Erythroblast (primary cell): ENCODE measurements at places on chromosomes 4 and X.

DNA sequence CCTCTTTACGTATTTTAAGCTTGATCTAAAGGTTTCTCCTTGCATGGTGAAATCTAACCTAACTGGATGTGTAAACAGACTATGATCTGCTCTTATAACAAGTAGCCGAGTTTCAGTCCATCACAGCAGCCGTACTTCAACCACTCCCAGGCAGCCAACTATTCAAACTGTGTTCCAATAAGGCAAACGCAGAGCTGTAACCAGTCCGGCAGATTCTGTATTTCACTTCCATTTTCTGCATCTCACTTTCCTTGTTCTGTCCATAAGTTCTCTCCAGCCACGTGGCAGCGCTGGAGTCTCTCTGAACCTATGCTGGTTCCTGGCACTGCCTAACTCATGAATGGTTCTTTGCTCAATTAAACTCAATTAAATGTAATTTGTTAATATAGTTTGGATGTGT, 132.6 kb downstream of the FHDC1 start:
- no peak for DNase-seq

DNA sequence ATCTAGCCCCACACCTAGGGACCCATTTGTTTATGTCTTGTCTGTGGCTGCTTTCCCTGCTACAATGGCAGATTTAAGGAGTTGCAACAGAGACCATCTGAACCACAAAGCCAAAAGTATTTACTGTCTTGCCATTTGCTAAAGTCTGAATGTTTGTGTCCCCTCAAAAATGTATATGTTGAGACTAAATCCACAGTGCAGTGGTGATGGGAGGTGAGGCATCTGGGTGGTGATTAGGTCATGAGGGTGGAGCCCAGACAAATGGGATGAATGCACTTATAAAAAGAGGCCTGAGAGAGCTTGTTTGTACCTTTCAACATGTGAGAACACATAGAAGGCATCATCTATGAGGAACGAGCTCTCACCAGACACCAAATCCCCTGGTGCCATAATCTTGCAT, 137.3 kb downstream of the TMEM144 start:
- DNase-seq = no peak

DNA sequence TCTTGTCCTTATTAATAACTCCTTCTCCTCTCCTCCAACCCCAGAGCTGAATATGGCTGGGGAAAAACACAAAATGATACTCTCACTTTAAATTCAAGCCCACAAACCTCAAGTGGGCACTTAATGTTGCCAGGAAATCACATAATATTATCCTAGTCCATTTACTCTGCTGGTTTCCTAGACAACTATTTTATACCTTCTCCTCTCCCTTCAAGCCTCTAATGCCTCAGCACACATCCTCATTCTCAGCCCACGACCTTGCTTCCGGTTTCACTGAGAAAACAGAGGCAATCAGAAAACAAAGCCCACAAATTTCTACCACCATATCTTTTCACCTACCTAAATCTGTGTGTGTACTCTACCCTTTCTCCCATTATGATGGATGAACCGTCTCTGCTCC, 12.1 kb upstream of the CLCN5 start:
- no peak for DNase-seq

DNA sequence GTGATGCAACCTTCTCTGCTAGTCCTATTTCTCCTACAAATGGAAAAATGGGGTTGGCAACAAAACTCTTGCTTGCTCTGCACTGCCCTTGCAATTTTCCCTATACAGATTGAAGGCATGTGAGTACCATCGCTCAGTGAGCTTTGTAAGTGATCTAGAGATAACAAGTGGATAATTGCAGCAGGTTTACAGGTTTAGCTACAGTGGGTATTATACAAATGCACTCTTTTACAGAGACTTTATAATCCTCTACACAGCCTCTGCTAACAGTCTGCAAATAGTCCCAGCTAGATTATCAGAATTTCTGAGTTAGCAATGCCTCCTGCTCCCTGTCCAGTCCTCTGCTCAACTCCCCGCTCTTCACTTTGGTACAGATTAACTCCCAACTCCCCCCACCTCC, 11.1 kb downstream of the LEF1 start:
- DNase-seq = no peak

DNA sequence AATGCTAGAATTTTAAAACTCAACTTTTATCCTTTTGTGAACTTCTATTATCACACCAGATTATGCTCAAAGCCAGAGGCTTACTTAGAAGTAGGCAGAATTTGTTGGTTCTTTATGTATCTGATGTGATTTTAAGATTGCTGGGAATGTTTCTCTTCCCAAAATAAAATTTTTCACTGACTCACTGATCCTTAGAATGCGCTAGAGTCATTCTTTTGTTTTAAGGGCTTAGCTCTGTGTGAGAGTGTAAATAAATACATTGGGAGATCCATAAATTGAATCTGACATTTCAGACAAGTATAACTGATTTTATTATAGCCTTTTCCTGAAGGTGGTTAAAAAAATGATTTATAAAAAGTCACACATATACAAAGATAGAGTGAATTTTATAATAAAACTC, 101.3 kb downstream of the LARP1B start:
- DNase-seq = no peak

GRCh38 chr4:7384003-7384928, 50.5 kb downstream of the PSAPL1 start:
- no peak for DNase-seq

DNA sequence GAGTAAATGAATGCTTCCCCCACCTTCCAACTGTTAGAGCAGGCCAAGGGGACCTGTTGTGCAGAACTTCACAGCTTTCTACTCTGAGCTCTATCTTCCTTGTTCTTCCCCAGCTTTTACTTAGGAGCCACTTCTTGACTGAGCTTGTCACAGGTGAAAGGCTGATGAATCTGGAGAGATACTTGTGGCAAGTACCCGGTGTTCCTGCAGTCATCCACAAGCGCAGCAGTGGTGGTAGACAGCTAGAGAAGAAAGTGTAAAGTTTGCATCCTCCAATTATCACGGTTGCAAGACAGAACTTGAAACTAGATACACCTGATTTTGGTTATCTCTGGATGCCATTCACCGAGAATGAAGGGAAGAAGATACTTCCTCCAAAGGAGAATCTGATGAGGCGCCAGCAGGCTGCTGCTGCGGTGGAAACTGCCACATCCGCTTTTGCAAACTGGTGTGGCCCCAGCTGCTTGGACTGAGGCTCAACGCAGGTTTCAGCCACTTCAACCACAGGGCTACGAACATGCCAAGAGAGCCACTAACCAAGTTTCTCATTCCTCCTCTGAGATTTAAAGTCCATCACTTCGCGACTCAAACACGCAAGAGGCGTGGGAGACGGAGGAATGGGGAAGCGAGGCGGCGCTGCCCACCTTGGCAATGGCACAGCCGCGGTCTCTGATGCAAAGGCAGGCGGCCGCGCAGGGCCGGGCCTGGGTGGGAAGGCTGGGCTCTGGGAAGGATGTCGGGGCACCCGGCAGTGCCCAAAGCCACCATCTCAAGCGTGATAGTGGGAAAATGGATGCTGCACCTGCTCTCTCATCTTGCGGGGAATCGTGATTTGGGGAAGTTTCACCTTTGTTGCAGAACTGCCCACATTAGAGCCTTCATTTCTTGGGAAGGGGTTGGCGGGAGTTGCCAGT, 1.3 kb upstream of the FHIP1A start:
- no peak for DNase-seq

GRCh38 chr4:8355306-8355705, 85.2 kb downstream of the ACOX3 start:
- DNase-seq = no peak

DNA sequence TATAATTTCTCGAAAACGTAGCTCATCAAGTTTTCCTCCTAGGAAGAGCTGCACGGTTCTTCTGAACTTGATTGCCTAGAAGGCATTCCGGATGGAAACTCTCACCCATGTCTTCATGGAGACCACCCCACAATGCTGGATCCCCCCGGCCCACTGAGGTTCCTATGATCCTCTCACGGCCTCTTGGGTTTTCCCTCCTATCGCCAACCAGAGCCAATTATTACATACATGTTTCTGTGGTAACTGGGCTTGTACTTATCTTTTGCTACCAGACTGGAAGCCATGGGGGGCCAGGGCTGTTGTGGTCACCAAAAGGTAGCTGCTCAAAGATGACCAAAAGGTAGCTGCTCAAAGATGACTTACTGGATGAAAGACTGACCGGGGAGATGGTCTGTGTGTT, 131.5 kb downstream of the AFAP1 start:
- no peak for DNase-seq

DNA sequence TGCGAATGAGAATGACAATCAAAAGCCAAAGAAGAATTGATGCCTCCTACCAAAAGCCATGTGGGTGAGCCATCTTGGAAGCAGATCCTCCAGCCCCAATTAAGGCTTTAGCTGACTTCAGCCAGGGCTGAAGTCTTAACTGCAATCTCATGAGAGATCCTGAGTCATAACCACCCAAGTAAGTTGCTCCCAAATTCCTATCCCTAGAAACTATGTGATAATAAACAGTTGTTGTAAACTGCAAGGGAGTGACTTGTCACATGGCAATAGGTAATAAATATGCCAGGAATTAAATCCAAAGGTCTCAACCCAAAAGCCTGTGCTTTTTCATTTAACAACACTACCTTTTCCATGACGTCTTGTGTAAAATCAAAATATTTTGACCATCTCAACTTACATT, 154.2 kb upstream of the TBL1X start:
- no peak for DNase-seq

GRCh38 chr4:3873408-3874027, 107.3 kb downstream of the ADRA2C start:
- DNase-seq = no peak

DNA sequence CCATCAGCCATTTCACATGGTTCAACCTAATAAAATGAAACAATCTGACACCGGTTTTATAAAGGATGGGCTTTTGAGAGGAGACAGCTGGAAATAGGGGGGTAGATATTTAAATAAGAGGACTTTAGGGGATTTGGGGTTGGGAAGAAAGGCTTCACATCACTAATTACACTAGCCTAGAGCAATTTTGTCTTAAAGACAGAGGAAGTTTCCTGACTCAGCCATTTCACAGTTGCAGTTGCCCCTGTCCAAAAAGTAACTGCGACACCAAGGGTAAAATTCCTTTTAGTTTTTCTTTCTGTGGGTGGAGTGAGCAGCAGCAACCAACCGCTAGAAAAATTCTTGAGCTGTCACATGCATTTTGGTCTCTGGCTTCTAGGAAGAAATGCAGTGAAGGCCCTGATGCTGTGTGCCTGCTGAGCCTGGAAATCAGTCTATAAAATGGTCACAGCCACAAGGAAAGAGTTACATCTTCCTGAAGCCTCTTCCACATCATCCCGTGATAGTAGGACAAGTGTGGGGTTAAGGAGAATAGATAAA, 233.6 kb downstream of the ZNF674 start:
- no peak for DNase-seq

DNA sequence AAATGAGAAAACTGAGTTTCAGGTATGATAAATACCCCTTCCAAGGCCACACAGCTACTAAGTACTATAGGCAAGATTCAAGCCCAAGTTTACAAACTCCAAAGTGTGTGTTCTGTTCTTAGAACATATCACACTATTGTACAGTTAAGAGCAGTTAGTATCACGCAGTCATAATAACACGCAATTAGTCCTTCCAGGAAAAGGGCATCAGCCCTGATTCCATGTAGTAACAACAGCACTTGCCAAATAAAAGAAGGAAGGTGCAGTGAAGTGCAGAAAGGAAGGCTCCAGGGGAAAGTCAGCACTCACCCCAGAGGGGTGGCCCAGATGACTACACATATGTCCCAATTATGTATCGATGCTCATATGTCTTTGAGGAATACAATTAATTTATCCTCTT, 4.4 kb downstream of the TASL start:
- no peak for DNase-seq

GRCh38 chrX:12460929-12461328, 322.7 kb downstream of the FRMPD4 start:
- DNase-seq = no peak

- no peak for DNase-seq
Measured at GRCh38 chr4:47715716-47716416, 122.0 kb downstream of the CORIN start.

DNA sequence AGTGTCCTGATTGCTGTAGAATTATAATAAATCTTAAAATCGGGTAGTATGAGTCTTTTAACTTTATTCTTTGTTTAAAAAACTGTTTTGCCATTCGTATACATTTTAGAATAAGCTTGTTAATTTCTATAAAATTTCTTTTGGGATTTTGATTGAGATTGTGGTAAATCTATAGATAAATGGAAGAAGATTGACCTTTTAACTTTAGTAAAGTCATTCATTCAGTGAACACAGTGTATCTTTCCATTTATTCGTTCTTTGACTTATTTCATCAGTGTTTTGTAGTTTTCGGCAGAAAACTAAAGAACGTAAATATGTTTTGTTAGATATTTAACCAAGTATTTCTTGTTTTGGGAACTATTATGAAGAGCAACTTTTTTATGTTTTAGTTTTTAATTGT, 38.9 kb downstream of the DRD5 start:
- no peak for DNase-seq

- DNase-seq = no peak
Measured at GRCh38 chr4:87956501-87956900, 19.0 kb upstream of the SPP1 start.

DNA sequence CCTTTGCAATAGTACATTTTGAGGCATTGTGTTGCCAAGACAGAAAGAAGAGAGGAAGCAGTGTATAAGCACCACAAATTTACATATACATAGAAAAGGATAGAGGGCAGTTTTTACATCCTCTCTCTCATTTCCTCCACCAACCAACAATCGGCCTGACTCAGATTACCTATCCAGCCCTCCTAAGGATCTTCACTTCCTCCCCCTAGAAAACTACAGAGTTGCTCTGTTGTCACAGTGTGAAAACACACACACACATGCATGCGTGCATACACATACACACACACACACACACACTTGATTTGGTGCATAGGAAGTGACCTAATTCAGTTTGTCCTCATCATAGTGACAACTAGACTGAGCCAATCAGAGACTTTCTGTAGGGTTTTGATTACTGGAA, 98.8 kb upstream of the SPRY1 start:
- DNase-seq = no peak

DNA sequence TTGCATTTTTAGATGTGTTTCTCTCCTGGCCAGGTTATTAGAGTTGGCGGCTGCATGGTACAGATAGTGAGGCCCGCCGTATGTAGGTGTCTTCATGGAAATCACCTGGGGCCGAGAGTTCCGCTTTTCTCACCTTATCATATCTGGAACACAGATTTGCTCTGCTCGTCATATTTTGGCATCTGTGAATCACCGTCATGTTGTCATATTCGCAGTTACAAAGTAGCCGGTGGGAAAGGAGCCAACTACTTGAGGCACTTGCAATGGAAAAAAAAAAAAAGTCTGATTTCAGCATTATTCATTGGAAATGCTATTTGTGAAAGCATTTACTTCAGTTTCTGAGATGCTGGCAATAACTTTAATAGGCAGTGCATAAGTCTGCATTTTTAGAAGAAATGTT, 1715.2 kb upstream of the TENM3 start:
- DNase-seq = no peak

DNA sequence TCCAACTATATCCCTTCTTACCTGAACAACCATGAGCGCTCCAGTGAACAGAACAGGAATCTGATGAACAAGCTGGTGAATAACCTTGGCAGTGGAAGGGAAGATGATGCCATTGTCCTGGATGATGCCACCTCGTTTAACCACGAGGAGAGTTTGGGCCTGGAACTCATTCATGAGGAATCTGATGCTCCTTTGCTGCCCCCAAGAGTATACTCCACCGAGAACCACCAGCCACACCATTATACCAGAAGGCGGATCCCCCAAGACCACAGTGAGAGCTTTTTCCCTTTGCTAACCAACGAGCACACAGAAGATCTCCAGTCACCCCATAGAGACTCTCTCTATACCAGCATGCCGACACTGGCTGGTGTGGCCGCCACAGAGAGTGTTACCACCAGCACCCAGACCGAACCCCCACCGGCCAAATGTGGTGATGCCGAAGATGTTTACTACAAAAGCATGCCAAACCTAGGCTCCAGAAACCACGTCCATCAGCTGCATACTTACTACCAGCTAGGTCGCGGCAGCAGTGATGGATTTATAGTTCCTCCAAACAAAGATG, 870.2 kb downstream of the ADGRL3 start:
- DNase-seq = no peak
